ENCODE measurements at places on chromosomes 2 and 18.

DNA sequence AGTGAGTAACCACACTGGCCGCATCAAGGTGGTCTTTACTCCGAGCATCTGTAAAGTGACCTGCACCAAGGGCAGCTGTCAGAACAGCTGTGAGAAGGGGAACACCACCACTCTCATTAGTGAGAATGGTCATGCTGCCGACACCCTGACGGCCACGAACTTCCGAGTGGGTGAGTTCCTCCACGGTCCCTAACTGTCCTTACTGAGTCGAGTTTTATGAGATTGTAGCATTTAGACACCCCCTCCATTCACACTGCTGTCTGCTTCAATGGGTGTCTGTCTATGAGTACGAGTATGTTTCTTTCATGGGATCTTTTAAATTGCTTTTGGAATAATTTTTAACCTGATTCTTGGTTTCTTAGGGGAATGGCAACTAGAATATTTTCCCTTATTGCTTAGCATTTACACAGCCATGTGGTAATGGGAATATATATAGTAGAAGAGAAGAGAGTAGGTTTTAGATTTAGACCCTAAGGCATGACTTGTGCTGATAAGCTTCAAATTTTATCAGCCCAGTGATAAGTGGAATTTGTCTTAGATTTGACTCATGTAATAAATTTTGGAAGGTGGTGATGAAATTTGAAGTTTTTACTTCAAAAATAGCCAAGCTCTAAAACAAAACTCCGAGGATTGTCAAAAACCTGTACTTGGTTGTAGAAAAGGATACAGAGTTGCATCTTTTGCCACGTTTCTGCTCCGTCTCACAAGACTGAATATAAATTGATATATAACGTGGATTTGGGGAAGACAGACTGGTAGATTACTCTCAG, 188.2 kb downstream of the LTBP1 start:
- DNase-seq: no peak

GRCh38 chr2:121697108-121697631, 39.5 kb downstream of the NIFK start:
- DNase-seq: no peak

DNA sequence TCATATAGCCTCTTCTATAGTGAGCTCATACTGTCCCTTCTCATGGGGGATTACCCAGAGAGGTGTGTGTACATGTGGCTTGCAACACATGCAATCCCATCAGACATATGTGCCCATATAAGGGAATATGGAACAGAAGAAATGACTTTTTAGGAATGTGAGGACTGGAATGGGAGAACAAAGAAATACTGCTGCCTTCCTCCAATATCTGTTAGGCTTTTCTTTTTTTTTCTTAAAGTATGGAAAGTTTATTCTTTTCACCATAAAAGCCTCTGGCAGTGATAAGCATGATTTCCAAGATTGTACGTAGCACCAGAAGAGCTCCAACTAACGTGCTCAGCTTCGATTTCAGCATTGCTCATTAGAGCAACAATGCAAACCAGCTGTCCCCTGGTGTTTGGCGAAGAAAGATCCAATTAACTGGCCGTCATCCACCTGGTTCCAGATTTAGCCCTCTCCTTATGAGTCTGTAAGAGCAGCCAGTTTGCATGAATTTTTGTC, 113.6 kb downstream of the ADCYAP1 start:
- DNase-seq: no peak

GRCh38 chr2:214565246-214565645, 154.4 kb downstream of the VWC2L start:
- no peak for DNase-seq

DNA sequence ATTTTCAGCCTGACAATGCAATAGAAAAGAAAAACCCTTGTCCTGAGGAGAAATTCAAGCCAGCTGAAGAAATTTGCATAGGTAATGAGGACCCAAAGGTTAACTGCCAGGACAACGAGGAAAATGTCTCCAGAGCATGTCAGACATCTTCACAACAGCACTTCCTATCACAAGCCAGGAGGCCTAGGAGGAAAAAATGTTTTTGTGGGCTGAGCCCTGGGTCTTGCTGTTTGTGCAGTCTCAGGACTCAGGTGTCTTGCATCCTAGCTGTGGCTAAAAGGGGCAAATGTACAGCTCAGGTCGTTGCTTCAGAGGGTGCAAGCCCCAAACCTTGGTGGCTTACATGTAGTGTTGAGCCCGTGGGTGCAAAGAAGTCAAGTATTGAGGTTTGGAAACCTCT, 905.1 kb upstream of the FSHR start:
- no peak for DNase-seq

DNA sequence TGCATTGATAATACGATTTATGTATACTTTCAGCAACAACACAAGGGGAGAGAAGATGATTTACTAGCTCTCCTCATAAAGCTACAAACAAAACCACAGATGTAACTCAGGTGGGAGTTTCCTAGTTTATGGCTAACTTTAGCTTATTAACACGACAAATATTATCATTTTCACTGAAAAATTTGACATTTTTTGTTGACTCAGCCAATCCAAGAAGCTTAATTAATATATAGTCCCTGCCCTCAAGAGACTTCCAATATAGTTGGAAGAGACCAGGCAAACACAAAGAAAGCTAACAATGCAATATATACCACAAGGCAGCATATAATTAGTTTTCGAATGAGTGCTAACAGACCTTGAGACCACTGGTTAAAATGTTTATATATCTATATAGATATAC, 775 bp downstream of the WDR12 start:
- DNase-seq: no peak

GRCh38 chr2:218036371-218036770, 32.7 kb upstream of the RUFY4 start:
- DNase-seq: no peak

DNA sequence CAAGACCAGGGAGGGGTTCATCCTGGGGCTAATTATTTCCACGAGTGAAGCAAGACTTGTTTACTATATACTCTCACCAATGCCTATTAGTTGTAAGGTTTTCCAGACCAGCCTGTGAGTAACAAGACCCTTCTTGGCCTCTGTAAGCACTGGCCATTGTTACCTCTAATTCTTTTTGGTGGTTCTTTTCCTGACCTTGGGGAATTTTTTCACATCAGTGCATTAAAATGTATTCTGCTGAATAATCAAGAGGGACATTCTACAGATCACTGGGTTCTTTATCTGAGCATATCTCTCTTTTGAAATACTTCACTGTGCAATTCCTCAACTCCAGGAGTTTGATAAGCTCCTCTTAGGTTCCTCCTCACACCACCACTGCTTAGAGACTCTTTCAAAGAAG, 909.9 kb upstream of the ACVR2A start:
- no peak for DNase-seq

DNA sequence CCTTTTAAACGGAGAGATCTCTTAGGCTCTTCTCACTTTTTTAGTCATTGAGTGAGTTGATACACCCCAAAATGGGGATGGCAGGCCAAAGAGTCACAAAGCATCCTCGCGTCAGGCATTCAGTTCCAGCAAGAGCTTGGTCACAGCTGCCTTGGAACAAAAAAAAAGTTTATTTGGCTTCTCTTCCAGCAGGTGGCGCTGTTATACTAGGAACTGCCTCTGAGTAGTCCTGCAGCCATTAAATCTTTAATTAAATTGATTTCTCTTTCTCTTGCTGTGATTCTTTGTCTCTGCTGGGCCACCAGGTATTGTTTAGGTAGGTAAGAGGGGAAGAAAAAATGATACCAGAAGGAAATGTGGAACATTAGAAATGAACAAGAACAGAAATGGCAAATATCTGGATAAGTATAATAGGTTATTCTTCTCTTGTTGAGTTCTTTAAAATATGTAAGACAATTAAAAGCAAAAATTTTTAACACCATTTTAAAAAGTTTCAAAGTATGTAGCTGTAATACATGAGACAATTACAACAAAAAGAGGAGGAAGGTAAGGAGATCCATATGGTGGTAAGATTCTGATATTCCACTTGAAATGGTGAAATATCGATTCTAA, 175.1 kb downstream of the GALNT1 start:
- no peak for DNase-seq

GRCh38 chr18:30192216-30192615, 850.3 kb downstream of the DSC3 start:
- DNase-seq: no peak

GRCh38 chr2:230000118-230000841, 68.4 kb downstream of the SLC16A14 start:
- no peak for DNase-seq

All from stimulated activated CD8-positive, alpha-beta memory T cell treated with anti-CD3 and anti-CD28 coated beads, Interleukin-7, amount 100 ng/mL, for 1 hour (primary cell).